Smooth muscle cell of bladder (primary cell): ENCODE measurements at places on chromosomes 5 and 9. TPM values are rescaled to one million over a fixed set of nuclear protein-coding genes. Genes with fewer than 3 reads are reported as not detected.

SEMA4D gene
- total RNA-seq = 0.09 and 0.71 TPM in 2 replicates

PCDHGC4 gene
- 1.7 TPM in 2 replicates for total RNA-seq

HAVCR1 gene
- not detected in 2 replicates for total RNA-seq

LRRC19 gene
- not detected in 2 replicates for total RNA-seq

C9orf153 gene
- 0.18 and 0.43 TPM in 2 replicates for total RNA-seq

TPRN gene
- 4.1 and 4.8 TPM in 2 replicates for total RNA-seq

ARHGEF39 gene
- 0.09 and 0.28 TPM in 2 replicates for total RNA-seq

EPB41L4B gene
- total RNA-seq = under 0.01 and 0.09 TPM in 2 replicates

FBN2 gene
- 87.2 and 153 TPM in 2 replicates for total RNA-seq

XRCC4 gene
- total RNA-seq = 6.3 and 6.6 TPM in 2 replicates

TAF11L5 gene
- not detected in 2 replicates for total RNA-seq

PCDHB15 gene
- 0.46 and 0.71 TPM in 2 replicates for total RNA-seq

GARIN3 gene
- total RNA-seq = not detected in 2 replicates
